ENCODE measurements at places on chromosomes 13 and 19.

DNA sequence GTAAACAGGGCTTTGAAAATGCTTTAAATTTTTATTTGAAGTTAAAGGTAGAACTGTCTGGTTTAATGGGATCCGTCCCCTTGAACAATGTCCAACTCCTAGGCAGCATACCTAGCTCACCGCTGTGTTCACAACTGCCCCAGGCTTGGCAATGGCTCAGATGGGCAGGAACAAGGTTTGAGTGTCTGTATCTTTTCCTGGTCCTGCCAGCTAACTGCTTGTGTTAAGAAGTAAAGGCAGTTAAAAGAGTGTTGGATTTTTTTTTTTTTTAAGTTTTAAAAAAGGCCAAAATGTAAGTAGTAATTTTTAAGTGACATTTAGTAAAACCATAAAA is 66.7 kb upstream of the FNDC3A start:
- no peak for DNase-seq

DNA sequence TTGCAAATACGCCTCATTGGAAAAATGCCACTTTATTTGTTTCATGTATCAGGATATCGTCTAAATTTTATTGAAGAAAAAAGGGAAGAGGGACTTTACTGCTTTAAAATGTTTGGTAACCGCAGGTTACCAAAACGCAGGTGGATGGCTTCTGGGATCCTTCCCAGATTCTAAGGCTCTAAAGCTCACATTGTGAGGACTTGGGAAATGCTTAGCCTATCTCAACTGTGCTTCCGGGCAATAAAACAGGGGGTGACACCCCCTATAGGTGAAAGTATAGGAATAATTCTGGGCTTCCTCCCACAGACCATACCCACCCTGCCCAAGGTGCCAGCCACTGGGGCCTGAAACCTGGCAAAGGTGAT is 73.2 kb upstream of the IPO5 start:
- no peak for DNase-seq

- DNase-seq, result no peak
Observed at GRCh38 chr19:40335855-40336600, 12.2 kb downstream of the C19orf47 start.

DNA sequence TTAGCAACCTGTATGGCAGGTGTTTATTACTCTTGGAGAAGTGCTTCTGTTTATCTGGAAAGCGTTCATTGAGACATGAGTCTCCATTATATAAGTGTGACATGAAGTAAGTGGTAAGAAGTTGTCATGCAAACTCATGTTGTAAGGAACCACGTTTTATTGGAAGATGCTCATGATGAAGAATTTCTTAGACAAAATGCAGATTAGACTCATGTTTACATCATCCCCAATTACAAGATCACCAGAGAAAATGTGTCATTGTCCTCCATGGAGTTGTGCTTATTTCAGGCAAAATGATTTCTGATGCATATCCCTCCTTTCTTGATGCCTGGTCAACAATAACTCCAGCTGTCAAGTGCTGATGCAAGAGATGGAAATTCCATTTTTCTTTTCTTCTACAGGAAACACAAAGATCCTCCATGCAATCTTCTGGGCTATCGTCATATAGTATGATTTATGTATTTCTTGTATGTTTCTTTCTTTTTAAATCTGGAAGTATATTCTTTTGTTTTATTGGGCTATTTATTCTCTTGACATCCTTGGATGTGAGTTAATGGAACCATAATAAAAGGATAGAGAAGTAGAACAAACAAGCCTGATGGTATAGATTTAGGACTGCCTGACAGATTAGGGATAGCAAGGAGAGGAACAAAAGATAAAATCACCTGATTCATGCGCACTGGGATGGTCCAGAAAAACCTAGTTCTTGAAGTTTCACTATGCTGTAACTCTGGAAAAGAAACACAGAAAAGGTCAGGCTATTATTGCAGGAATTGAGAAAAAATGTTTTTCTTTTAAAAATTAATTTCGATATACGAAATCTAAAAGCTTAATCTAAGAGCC is 50.7 kb upstream of the DIAPH3 start:
- no peak for DNase-seq

DNA sequence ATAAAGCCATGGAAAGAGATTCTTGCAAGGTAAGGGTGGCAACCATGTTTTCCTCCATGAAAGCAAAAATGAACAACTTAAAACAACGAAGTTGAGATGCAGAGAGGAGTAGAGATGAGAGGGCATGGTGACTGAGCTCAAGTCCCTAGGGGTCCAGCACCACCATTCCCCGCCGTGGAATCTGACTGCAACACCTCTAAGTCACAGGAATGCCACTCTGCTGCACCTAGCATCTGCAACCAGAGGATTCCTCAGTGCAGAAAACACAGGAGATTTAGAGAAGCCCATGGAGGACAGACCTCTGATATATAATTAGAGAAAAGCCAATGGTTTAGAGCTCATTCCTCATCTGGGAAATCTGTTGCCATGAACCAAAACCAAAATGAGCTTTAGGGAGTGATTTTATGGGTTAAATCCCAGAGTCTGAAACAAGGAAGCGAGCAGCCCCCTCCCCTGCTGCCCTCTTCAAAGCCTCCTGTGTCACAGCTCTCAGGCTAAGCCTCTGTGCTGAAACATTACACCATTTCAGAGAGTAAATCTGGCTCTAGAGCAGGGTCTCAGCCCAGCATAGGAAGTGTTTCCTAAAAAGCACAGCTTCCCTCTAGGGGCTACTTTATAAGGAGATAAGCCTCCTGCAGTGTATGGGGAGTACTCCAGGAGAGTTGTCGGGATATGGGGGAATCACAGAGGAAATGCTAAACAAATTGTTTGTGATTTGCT is 1043.6 kb downstream of the UQCRFS1 start:
- DNase-seq, result no peak

GRCh38 chr19:13670846-13671245 is 93.5 kb upstream of the MRI1 start:
- no peak for DNase-seq

- DNase-seq, result no peak
Observed at GRCh38 chr19:4369888-4370260, 26.5 kb downstream of the MPND start.

- no peak for DNase-seq
Observed at GRCh38 chr19:19485161-19485997, 30.0 kb downstream of the TSSK6 start.

GRCh38 chr13:43761616-43762315 is 25.0 kb downstream of the ENOX1 start:
- no peak for DNase-seq

- no peak for DNase-seq
Observed at GRCh38 chr13:21055511-21056045, 5.8 kb downstream of the LATS2 start.

- no peak for DNase-seq
Observed at GRCh38 chr19:5719274-5719960, 529 bp downstream of the LONP1 start.

DNA sequence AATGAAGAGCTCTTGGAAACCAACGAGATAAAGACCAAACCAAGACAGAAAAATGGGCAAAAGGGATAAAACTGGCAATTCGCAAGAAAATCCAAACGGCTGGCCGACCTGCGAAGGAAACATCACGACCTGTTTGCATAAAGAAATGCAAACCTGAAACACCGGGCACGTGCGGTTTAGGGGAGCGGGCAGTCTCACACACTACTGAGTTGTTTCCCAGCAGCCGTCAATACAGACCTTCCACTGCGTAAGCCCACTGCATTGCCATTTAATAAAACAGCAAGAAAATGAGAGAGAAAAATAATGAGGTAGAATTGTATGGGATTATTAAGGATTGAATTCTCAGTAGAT is 642 bp upstream of the PEG3 start:
- no peak for DNase-seq

GRCh38 chr13:113588394-113589111 is 4.0 kb downstream of the TFDP1 start:
- DNase-seq, result no peak

All from glomerular endothelial cell (primary cell).